Stimulated activated CD4-positive, alpha-beta T cell treated with anti-CD3 and anti-CD28 coated beads, Interleukin-1b, Interleukin-23, amount 100 ng/mL, for 4 hours (primary cell): ENCODE measurements at places on chromosomes 6 and 20.

DNA sequence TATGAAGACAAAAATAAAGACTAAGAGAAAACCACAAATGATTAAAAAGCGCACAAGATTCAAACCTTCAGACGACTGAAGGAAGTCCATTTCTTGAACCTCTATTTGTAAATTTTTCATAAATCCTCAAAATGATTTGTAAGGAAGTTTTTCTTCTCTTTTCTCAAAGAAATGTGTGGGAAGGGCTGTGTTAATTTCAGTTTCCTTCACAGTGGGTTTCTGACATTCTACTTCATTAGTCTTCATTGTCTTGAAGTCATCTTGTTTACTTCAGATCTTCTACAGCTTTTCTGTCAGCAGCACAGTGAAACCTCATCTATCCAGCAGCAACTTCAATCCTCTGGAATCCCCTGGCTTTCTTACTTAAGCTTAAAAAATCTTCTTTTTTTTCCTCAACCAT, 87.6 kb upstream of the MYLIP start:
- DNase-seq = no peak

GRCh38 chr6:75590370-75590769, 11.3 kb upstream of the SENP6 start:
- DNase-seq = no peak

GRCh38 chr6:29591677-29592076, 6.8 kb downstream of the OR2H2 start:
- DNase-seq = no peak

DNA sequence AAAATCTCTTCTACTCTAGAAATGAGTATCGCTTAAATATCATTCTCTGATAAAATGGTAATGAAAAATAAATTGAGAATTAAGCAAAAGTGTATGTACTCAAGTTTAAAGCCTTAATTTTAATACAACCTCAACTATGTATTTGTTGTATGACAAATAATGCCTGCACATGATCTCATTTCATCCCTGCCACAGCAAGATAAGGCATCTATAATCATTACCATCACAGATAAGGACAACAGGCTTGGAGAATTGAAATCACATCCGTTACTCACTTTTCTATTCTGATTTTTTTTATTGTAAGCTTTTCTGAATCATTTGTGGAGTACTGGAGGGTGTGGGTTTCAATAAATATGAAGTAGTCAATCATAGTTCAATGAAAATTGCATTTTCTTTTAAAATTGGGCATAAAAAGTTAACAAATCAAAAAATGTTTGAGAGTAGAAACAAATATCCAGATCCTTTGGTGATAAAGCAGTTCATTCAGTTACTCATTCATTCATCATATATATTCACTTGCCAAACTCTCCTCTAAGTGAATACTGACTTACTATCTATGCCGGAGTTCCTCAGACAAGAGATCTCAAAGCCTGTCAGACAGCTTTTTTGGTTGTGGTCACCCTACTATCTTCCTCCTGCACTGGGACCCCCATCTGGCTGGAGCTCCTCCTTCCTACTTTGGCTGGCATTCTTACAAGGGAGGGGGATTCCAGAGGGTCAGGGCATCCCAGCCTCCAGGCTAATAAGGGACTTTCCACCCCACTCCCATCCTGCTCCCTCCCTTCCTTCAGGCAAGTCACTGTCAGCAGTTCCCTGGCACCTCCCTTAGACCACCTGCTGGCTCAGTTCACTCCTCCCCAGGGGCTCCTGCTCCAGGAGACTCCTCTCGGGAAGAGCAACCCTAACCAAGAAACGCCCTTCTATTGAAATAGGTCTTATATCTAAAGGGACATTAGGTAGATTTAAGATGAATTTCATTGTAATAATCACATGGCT, 118.6 kb downstream of the OGFRL1 start:
- no peak for DNase-seq

DNA sequence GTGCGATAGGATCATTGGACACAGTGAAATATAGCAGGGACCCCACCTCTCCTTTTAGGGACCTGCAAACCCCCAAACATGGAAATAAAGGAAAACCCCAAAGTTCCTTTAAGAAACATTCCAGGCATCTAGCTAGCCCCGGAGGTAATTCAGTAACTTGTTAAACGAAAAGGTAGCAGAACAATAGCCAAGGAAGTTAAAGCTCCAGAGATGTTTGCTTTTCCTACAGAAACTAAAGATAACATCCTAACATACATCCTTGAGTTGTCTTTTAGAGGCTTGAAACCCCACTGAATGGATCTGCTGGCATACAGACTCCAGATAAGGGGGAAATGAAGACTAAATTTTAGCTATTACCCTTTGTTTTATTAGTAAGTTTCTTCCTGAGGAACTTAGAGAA, 51.0 kb downstream of the FAM184A start:
- no peak for DNase-seq

DNA sequence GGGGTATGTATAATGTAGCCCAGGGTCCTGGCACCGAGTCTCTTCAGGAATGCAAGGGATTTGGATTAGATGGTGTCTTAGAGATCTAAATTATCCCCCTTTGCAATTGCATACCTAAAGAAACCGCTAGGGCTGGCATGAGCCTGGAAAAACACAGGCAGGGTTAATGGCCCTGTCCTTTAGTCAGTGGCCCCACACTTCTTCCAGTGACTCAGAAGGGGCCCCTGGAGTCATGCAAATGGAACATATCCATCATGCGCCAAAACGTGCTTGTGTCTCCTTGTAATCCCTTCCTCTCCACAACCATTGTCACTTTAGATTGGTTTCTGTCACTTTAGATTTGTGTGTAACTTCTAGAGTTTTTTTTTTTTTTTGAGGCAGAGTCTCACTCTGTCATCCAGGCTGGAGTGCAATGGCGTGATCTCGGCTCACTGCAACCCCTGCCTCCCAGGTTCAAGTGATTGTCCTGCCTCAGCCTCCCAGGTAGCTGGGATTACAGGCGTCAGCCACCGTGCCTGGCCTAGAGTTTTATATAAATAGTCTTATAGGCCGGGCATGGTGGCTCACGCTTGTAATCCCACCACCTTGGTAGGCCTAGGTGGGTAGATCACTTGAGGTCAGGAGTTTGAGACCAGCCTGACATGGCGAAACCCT, 8.7 kb upstream of the MYBL2 start:
- no peak for DNase-seq

- DNase-seq = peak; percentile 19
These were observed 38.4 kb upstream of the ARHGAP18 start for GRCh38 chr6:129748212-129748900.

DNA sequence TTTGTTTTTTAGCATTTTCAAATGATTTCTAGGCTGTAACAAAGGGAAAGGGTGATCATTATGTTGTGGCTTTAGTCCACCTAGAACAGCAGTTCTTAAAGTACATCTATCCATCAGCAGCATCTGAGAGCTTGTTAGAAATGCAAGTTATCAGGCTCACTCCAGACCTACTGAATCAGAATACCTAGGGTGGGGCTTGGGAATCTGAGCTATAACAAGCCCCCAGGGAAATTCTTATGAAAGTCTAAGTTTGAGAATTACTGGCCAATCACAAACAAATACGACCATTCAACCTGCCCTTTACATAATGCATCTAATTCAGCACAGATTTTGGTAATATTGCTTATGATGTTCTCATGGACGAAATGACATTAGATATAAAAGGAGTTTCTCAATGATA, 123.5 kb downstream of the LAMP5 start:
- DNase-seq = no peak

DNA sequence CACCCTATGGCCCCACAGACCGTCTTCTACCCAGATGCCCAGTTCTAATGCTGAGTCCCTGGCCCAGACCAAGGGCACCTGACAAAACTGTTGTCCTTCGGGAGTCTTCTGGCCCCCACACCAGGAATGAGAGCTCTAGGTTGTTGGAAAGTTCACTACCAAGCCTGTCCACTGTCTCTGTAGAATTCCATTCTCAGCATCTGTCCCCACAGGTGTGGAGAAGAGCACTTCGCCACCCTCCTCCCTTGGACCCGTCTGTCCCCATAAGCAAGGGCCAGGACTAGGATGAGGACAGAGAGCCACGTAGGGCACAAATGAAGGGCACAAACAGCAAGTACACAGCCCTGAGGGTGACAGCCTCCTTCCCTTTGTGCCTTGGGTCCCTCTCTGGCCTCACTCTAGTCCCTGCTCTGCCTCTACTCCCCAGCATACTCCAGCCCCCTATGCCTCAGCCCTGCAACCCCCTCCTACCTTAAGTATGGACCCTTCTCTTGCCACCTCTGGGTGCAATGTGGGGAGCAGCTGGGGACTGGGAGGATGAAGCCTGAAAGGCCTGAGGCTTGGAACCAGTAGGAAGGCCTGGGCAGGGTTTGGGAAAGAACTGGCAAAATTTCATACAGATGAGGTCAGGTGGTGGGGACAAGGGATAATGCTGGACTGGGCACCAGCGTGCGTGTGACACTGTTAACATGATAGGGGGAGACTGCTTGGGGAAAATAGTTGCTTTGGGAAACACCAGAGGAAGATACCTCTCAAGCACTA, 4.3 kb downstream of the LZTS3 start:
- no peak for DNase-seq

GRCh38 chr6:144434308-144434990, 149.3 kb downstream of the UTRN start:
- no peak for DNase-seq

DNA sequence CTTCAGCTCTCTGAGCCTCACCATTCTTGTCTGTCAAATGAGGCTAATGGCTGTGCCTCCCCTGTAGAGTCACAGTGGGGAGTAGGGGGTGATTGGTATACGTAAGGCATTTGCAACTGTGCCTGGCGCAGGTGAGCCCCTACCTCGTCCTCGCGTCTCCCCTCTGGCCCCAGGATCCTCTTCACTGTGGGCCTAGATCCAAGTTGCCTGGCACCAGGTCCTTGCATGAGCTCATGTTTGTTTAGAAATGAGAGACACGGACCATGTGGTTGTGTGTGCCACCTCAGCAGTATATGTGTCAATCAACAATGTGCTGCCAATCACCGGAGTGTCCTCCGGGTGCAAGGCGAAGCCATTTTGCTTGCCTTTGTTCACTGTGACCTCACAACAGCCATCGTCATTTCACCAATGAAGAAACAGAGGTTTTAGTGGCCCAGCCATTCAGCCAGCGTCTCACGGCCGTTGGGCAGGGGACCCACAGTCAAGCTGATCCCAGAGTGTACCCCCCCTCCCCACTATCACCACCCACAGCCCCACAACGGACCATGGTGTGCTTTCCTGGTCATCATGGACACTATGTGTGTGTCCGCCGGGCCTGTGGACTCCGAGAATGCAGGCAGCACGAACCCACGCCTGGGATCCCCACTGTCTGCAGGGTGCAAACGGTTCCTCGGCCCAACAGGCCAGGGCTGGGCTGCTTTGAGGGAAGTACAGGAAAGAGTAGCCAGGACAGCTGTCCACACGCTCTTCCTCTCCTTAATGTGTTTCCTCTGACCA, 35.9 kb upstream of the STX16 start:
- DNase-seq = no peak
